ENCODE measurements at places on chromosomes 2 and 18. TPM values are rescaled to one million over a fixed set of nuclear protein-coding genes. Genes with fewer than 3 reads are reported as not detected.

Gene UPP2
- total RNA-seq = not detected

Gene ADCYAP1
- total RNA-seq = 1.3 TPM

Gene ATP6V1C2
- total RNA-seq = 0.09 TPM

- H3K4me3 ChIP-seq = no peak overlapping the region
- H3K4me1 ChIP-seq = no peaks in the 10 kb centered on the region
- no peak for DNase-seq
- H3K27ac ChIP-seq = no peak overlapping the region
- H3K27me3 ChIP-seq = peaks cover 6% of the 10 kb centered on the region
These were observed 46.8 kb downstream of the CDH19 start for GRCh38 chr18:66557091-66557490.

DNA sequence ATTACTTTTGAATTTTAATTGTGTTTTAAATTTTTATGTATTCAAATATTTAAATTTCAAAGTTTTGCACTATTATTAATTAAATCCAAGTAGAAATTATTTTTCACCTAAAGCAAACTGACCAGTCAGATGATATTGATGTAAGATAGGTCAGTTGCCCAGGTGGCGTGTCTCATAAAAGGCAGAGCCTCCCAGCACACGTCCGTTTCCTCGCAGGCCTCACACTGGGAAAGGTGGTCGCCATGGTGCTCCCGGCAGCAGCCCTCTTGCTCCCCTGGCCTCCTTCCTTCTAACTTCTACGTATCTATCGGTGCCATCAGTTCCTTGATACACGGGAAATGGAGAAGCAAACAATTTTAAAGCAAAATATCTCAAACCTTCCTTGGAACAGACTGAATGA, 516.8 kb downstream of the GALR1 start:
- H3K27ac ChIP-seq = no peak overlapping the region
- no peaks in the 10 kb centered on the region for H3K36me3 ChIP-seq
- no peak for DNase-seq
- no peaks in the 10 kb centered on the region for H3K4me1 ChIP-seq

- DNase-seq = no peak
- H3K36me3 ChIP-seq = no peaks in the 10 kb centered on the region
- H3K27me3 ChIP-seq = no peaks in the 10 kb centered on the region
- peaks cover 11% of the 10 kb centered on the region for H3K4me1 ChIP-seq
- H3K4me3 ChIP-seq = no peak overlapping the region
These were observed 71.5 kb upstream of the GPC1 start for GRCh38 chr2:240363746-240364581.

DNA sequence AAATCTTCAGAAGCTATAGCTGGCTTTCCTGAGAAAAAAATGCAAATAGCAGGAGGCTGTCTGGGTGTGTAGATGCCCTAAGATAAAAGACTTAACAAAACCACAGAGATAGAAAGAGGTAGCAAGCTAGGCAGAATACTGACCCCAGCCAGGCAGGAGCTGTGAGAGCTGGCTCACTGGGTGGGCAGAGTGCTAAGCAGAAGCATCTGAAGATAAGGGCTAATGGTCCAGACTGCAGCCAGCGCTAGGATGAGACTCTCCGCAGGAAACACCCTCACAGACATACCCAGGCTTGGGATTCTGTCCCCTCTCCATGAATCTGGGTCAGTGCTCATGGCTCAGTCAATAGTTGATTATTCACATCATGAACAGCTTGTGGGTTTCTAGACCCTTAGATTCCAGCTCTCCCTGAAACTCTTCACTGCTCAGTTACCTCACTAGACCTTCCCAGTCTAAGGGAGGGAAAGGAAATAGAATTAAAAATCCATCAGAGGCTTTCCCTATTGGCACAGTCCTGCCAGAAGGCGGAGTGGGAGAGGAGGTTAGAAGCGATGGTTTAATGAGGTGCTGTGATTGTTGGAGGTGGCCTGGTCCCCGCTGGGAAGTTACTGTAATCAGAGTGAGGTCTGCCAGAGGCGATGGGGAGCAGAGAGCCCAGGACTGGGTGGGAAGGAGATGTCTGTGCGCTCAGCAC, 21.4 kb upstream of the CCBE1 start:
- peaks cover 24% of the 10 kb centered on the region for H3K27me3 ChIP-seq
- DNase-seq = no peak
- H3K4me3 ChIP-seq = no peak overlapping the region
- H3K36me3 ChIP-seq = no peaks in the 10 kb centered on the region
- no peak overlapping the region for H3K27ac ChIP-seq

DNA sequence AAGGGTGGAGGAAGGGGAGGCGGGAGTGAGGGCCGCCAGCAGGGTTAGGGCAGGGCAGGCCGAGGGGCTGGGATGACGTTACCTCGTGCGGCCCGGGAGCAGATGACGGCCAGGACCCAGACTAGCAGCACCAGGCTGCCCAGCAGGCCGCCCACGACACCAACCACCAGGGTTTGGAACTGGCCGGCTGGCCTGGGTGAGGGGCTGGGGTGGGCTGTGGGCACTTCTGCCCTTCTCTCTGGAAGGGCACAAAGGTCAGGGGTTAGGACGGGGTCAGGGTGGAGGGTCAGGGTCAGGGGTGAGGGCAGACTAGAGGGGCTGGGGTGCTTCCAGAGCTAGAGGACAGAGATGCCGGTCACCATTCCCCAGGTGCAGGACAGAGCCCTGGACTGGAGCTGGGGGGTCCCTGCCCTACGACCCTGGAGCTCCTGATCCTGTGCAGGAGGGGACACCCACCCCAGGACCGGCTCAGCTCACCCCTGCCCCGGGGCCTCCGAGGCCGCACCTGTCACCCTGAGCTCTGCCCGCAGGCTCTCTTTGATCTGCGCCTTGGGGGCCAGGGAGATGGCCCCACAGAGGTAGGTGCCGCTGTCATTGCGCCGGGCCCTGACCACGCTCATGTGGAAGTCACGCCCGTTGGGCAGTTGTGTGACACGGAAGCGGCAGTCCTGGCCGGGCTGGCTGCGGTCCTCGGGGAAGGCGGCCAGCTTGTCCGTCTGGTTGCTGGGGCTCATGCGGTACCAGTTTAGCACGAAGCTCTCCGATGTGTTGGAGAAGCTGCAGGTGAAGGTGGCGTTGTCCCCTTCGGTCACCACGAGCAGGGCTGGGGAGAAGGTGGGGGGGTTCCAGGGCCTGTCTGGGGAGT, 6.3 kb downstream of the PDCD1 start:
- no peaks in the 10 kb centered on the region for H3K4me1 ChIP-seq
- H3K27ac ChIP-seq = no peak overlapping the region
- no peak overlapping the region for H3K4me3 ChIP-seq
- peaks cover 5% of the 10 kb centered on the region for H3K27me3 ChIP-seq
- H3K36me3 ChIP-seq = no peaks in the 10 kb centered on the region

- H3K4me1 ChIP-seq = peaks cover 9% of the 10 kb centered on the region
- no peaks in the 10 kb centered on the region for H3K27me3 ChIP-seq
- no peak overlapping the region for H3K4me3 ChIP-seq
- no peaks in the 10 kb centered on the region for H3K36me3 ChIP-seq
These were observed 65.8 kb downstream of the FAM210A start for GRCh38 chr18:13660510-13660909.

DNA sequence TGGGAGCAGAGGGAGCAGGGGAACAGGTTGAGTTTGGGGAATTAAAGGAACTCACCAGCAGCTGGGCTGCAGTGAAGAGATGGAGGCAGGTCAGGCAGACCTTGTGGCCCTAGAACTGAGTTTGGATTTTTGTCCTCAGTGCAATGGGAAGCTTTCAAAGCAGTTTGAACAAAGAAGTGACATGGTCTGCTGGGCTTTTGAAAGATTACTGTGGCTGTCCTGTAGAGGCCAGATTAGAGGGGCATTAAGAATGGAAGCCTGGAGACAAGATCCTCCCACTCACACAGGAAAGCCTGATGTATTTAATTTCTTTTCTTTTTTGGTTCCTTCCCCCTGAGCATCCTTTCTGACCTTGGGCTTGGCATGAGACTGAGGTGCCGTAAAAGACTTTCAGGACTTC, 118.1 kb upstream of the LHCGR start:
- H3K27me3 ChIP-seq = no peaks in the 10 kb centered on the region
- H3K36me3 ChIP-seq = no peaks in the 10 kb centered on the region

DNA sequence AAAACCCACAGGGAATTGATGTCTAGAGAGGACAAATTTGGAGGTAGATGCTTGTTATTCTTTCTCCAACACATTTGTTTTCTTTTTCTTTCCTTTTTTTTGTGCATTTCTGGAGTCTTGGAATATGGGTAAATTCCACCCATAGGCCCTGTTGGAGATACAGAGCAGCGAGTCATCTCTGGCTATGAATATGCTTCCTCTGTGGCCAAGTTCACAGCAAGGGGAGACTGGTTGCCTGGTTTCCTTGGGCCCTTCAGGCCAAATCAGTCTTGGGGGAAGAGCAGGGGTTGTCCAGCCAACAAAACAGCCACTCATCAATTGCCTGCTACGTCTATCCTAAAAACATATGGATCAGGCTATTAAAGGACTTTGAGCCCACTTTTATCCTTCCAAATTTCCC, 27.5 kb downstream of the SP100 start:
- no peak for DNase-seq
- no peak overlapping the region for H3K4me3 ChIP-seq
- no peak overlapping the region for H3K27ac ChIP-seq
- H3K4me1 ChIP-seq = no peaks in the 10 kb centered on the region
- H3K36me3 ChIP-seq = peaks cover 23% of the 10 kb centered on the region

DNA sequence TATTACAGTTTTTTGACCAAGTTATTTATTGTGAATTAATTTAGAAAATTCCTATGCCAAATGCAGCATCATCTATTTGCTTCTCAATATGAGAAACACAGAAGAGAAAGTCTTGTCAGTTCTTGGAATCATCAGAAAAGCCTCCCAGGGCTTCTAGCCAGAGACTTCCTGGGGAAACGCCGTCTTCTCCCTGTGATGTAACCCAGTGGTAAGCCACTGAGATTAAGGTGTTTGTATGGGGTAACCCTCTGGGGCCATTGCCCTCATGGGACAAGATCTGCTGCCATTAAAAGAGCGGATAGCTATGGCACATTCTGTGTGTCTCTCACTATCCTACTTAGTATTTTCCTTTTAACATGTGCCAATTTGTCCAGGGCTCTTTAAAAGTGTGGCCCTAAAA, 28.0 kb downstream of the ANKRD29 start:
- no peak for DNase-seq
- no peak overlapping the region for H3K4me3 ChIP-seq
- H3K27me3 ChIP-seq = peaks cover 2% of the 10 kb centered on the region
- peaks cover 19% of the 10 kb centered on the region for H3K4me1 ChIP-seq

DNA sequence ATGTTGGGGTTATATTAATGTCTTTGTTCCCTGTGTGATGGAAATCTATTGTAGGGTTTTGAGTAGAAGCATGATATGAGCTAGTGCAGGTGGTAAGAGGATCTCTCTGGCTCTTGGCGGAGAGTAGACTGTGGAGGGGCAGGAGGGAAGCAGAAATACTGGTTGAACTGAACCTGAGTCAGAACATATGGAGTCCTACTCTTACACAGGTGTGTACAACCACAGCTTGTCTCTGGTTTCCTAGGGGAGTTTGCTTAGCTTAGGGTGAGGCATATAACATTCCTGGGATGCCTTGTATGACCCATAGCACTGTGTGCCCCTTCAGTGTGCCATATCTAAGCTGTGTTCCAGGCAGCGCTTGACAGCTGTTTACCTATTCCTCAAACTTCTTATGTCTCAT, 97.3 kb upstream of the GCFC2 start:
- no peak overlapping the region for H3K4me3 ChIP-seq
- H3K27me3 ChIP-seq = no peaks in the 10 kb centered on the region
- no peak overlapping the region for H3K27ac ChIP-seq
- peaks cover 4% of the 10 kb centered on the region for H3K4me1 ChIP-seq

DNA sequence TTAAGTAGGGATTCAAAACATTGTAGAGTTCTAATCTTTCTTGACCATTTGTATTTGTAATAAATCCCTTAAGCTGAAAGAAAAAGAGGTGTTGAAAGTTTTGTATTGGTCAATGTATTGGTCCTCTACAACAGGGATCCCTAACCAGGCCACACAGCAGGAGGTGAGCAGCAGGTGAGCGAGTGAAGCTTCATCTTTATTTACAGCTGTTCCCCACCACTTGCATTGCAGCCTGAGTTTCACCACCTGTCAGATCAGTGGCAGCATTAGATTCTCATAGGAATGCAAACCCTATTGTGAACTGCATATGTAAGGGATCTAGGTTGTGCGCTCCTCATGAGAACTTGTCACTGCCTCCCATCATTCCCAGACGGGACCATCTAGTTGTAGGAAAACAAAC, 715.7 kb upstream of the NXPH2 start:
- no peak overlapping the region for H3K27ac ChIP-seq
- peaks cover 14% of the 10 kb centered on the region for H3K36me3 ChIP-seq
- peaks cover 8% of the 10 kb centered on the region for H3K4me1 ChIP-seq
- no peak overlapping the region for H3K4me3 ChIP-seq
- no peak for DNase-seq

DNA sequence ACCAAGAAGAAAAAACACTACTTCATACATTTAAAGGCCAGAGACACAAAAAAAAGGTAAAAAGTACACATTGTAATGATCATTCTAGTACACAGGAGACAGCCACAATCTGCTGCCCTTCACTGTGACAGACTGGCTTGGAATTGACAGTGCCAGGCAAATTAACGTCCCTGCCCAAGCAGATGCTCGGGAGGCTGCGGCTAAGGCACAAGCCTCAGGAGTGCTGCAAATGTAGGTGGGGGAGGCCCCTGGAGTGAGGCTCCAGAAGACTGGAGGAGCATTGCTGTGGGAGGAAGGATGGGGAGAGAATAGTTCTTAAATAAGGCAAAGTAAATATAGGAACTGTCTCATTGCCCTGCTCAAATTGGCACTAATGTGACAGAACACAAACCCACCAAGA, 18.6 kb downstream of the ERCC3 start:
- no peaks in the 10 kb centered on the region for H3K4me1 ChIP-seq
- no peak overlapping the region for H3K4me3 ChIP-seq
- H3K36me3 ChIP-seq = peaks cover 50% of the 10 kb centered on the region
- H3K27me3 ChIP-seq = no peaks in the 10 kb centered on the region
- H3K27ac ChIP-seq = no peak overlapping the region
- no peak for DNase-seq
